ENCODE measurements at places on chromosomes 7 and 10.

GRCh38 chr10:47021850-47022249, 110.6 kb downstream of the PTPN20 start:
- DNase-seq = no peak

- no peak for DNase-seq
Observed at GRCh38 chr7:72336382-72336631, 75.8 kb downstream of the CALN1 start.

GRCh38 chr10:48458662-48459048, 146.2 kb downstream of the ARHGAP22 start:
- no peak for DNase-seq

DNA sequence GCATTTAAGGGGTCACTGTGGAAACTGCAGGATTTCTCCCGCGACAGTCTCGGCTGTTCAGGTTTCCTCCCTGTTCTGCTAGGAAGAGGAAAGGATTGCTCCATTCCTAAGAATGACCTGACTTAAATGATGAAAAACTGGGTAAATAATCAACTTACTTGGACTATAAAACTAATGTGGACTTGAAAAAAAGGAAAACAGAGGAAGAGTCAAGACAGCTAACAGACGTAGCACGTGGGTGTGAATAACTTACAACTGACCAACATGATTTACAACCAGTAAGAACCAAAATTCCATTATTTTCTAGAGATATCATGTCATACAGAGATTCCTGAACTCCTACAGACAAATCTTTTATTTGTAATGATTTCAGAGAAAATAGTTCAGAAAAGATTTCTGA, 93.8 kb downstream of the ADAM12 start:
- DNase-seq = no peak

- peak; percentile 51 for DNase-seq
Observed at GRCh38 chr7:155296788-155297516, 726 bp upstream of the INSIG1 start.

GRCh38 chr10:110608087-110608486, 36.0 kb upstream of the RBM20 start:
- no peak for DNase-seq

DNA sequence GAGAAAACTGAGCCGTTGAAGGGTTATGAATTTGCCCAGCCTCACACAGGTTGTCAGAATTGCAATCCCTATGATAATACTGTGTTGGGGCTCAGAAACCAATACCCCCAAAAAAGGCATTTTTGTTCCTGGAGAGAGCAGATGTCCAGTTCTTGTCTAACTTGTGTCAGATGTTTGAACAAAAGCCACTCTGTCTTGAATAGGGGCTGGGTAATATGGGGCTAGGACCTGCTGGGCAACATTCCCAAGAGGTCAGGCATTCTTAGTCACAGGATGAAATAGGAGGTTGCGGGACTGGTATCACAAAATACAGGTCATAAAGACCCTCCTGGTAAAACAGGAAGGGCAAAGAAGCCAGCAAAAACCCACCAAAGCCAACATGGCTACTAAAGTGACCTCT, 482.1 kb downstream of the IPMK start:
- no peak for DNase-seq

- no peak for DNase-seq
Observed at GRCh38 chr7:41984888-41985287, 252.1 kb downstream of the GLI3 start.

GRCh38 chr10:63780101-63780500, 258.9 kb downstream of the REEP3 start:
- no peak for DNase-seq
